ENCODE measurements at places on chromosomes 2 and 18.

GRCh38 chr2:135052997-135053474, 944 bp downstream of the RAB3GAP1 start:
- DNase-seq: peak; percentile 21

GRCh38 chr2:171146071-171146470, 14.6 kb downstream of the TLK1 start:
- DNase-seq: no peak

- no peak for DNase-seq
These were observed 896 bp downstream of the CACNB4 start for GRCh38 chr2:152097801-152098495.

- DNase-seq: no peak
These were observed 750.6 kb upstream of the SALL3 start for GRCh38 chr18:78228974-78229373.

- DNase-seq: no peak
These were observed 5.7 kb downstream of the MCFD2 start for GRCh38 chr2:46909771-46910419.

GRCh38 chr18:36015629-36016028, 43.1 kb downstream of the RMP24 start:
- no peak for DNase-seq

DNA sequence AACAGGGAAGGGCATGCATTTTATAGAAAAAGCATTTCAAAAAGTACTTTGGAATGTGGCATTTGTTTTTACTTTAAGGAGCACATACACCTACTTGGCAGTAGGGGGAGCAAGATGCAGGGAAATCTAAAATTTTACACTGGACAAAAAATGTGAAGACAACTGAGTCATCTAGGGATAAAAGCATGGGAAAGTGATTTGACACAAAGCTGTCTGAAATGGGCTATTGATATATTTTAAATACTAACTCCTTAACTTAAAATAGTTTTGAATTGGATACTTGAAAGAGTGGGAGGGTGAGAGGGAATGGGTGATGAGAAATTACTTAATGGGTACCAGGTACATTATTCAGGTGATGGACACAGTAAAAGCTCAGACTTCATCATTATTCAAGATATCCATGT, 15.8 kb downstream of the TMEM200C start:
- DNase-seq: no peak

- DNase-seq: no peak
These were observed 164.8 kb upstream of the DOCK10 start for GRCh38 chr2:225207043-225207442.

- DNase-seq: no peak
These were observed 205.9 kb upstream of the ARL4C start for GRCh38 chr2:234702731-234703225.

GRCh38 chr2:107931412-107931811, 54.9 kb upstream of the SLC5A7 start:
- no peak for DNase-seq

DNA sequence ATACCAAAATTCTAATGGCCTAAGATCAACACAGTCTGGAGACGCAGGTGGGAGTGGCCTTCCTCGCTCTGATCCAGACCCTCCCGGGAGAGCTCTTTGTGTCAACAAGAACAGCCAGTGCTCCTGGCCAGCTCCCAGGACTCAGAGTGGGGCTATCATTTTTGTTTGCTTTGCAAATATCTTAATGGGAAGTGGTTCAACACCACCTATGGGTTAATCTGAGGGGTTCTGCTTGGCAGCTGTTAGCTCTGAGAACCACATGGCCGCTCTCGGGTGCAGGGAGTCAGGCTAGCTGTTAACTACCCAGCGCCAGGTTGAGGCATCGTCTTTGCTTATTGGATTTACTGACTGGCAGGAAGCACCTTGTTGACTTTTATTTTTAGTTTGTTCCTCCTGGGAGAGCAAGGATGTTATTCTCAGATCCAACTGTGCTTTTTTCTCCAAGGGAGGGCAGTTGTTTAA, 184.8 kb upstream of the SP5 start:
- DNase-seq: no peak

DNA sequence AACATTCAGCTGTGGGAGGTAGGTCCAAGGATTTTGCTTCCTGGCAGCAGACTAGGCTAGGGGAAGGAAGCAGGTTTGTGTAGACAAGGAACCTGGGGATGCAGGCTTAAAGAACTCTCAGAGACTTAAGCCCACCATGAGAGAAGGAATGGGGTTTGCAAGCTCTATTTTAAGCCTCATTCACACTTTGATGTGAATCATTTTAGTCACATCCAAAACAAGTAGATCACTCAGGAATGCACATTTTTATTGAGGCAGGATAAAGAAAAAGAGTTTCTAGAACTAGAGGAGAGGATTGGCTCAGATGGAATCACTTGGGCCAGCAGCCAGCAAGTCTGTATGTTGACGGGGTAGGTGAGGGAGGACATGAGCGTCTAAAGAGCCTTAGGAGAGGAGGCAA, 3.3 kb upstream of the NAPG start:
- DNase-seq: no peak

- no peak for DNase-seq
These were observed 135.1 kb upstream of the SMAD2 start for GRCh38 chr18:48065601-48065995.

GRCh38 chr2:99821572-99821971, 320.8 kb downstream of the AFF3 start:
- DNase-seq: no peak

DNA sequence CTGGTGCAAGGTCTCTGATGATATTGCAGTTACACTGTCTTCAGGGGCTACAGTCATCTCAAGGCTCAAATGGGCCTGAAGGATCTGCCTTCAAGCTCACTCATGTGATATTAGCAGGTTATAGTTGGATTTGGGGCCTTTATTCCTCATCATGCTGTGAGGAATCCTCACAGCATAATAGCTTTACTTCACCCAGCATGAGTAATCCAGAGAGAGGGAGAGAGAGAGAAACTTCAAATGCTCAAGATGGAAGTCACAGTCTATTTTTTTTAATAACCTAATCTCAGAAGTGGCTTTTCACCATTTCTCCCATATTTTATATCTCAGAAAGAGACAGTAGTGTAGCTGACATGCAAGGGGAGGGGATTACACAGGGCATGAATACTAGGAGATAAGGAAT, 658.7 kb downstream of the EPHA4 start:
- no peak for DNase-seq

DNA sequence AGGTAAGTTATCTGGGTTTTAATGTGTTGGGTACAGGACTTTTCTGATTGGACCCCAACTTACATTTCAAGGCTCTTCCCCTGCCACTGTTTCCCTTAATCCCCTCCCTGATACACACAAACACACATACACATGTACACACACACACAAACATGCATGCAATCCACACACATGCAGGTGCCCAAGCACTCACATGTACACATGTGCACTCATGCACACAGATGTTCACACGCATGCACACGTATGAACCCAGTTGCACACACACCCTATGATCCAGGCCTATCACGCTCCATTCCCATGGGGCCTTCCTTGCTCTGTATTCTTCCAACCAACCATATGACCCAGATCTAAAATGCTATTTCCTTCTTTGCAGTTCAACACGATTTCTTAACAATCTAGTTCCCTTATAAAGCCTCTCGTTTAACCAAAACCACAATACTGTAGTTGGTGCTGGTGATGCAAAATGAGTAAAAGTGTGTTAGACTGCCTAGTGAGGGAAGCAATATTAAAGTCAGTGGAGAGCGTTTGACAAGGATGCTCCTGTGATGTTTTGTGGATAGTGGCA, 11.1 kb downstream of the SERPINB8 start:
- no peak for DNase-seq

GRCh38 chr18:49955263-49955662, 141.9 kb upstream of the ACAA2 start:
- DNase-seq: no peak
